Stimulated activated CD8-positive, alpha-beta memory T cell treated with anti-CD3 and anti-CD28 coated beads, Interleukin-7, amount 100 ng/mL, for 1 hour (primary cell): ENCODE measurements at places on chromosomes 1 and 21.

DNA sequence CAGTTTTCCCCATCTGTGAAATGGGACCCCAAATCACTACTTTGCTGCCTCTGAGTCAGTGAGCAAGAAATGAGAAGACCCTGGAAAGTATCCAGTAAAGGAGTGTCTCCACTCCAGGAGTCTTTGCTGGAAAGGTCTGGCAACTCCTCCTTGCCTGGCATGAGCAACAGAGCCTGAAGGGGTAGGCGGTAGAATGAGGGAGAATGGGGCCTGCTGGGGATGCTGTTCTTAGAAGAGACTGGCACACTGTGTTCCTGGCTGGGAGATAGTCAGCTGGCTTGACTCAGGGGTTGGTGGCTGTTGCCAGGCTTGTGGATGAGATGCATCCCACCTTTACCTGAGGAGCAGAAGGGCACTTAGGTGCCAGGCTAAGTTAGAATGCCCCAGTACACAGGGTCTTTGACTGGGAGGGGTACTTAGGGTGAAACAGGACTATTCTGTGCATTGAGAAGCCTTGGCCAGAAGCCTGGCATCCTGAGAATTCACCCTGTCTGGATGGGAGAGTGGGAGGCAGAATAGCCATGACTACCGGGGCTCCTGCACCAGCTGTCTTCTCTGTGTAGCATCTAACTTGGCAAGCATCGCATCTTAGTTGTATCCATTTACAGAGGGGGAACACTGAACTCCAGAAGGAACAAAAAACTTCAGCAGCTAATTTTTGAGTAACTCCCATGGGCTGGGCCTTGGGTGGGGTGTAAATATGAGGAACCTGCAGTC lies 2.5 kb downstream of the MFSD2A start:
- DNase-seq: no peak

DNA sequence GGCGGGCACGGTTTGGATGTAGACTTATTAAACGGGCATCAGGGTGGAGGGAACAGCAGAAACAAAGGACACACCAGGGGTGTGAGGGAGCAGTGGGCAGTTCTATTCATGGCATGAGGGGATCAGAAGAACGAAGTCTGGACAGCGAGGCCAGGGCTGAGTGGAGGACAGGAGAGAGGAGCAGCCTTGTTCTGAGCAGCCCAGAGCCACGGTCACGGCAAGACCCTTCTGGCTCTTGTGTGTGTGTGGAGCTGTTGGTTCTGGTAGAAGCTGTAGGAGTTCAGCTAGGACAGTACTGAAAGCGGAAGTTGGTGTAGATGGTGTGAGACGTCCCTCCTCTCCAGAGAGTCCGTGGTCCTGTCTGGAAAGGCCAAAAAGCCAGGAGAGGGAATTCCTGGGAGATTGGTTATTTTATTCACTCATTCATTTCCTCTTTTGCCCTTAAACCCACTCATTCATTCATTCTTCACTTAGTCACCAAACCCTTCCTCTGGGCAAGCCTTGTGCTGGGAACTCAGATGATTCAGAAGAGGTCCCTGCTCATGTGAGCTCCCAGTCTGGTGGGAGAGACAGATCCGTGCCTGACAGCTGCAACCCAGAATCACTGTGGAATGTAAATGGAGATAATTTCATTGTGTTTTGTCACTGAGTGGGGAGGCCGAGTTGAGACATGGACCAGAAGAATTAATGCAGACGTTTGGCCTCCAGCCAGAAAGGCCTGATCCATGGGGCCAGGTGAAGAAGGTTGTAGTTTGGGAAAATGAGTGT lies 4.1 kb upstream of the ACOT11 start:
- no peak for DNase-seq

DNA sequence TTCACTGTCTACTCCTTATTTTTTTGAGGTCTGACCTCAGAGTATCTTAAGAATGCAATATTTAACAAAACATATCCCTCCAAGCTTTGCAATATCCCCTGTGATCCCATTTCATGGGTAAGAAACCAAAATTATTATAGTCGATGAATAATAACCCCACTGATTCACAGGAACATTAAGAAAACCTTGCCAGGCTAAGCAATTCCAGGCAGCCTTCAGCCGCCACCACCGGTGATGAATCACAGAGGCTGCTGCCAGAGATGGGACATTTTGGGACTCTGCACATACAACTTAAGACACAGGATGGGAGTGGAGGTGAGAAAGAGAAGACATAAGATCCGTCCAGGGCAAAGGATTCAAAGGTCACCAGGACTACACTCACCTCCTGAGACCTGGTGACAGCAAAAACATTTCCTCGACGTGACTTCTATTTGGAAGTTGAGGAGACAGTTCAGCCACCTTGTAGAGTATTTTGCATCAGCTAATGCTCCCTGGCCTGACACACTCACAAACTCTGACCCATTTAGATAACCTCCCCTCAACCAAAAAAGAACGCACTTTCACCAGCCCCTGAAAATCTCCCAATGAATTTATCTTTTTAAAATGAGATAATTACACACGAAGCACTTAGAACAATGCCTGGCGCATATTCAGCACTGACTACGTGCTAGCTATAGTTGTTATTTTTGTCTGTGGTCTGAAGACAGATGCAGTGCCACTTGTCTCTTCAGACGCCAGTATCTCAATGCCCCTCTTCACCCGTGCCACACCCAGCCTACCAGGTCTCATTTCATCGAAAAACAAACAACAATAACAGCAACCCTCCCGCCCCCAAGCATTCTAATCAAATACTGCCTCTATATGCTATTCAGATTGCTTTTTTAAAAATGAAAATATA lies 17.8 kb upstream of the OVAAL start:
- no peak for DNase-seq

DNA sequence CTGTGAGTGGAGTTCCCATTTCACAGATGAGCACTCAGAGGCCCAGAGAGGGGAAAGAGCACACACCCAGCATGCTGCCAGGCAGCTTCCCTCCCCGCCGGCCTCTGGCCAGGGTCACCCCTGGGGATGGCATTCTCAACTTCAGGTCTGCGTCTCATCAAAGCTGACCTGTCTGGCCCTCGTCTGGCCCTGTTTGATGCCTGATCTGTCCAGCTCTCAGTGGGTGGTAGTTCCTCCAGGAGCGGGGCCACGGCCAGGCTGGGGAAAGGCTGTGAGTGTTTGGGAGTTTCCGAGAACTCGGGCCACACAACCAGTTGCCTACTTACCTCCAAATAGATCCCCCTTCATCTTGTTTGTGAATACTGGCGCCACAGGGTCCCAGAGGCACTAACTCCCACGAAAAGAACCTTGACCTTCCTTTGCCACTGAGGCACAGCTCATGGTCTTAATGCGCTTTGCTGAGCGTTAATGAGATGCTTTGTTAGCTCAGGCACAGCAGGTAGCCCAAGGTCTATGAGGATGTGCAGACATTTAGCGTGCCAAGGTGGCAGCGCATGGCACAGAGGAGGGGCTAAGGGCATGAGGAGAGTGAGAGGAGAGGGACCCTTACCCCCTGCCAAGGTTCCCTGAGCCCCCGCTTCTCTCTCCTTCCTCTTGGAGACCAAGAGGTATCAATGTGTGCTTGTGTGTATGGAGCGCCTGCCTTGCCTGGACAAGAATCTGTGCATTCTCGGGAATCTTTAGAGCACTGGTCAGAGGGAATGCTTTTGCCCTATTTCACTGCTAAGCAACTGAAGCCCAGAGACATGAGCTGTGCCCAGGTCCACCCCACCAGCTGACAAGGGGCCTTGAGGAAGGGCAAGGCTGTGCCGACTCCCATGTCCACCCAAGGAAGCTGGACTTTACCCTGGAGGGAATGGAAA lies 61.2 kb downstream of the DISP3 start:
- DNase-seq: no peak

DNA sequence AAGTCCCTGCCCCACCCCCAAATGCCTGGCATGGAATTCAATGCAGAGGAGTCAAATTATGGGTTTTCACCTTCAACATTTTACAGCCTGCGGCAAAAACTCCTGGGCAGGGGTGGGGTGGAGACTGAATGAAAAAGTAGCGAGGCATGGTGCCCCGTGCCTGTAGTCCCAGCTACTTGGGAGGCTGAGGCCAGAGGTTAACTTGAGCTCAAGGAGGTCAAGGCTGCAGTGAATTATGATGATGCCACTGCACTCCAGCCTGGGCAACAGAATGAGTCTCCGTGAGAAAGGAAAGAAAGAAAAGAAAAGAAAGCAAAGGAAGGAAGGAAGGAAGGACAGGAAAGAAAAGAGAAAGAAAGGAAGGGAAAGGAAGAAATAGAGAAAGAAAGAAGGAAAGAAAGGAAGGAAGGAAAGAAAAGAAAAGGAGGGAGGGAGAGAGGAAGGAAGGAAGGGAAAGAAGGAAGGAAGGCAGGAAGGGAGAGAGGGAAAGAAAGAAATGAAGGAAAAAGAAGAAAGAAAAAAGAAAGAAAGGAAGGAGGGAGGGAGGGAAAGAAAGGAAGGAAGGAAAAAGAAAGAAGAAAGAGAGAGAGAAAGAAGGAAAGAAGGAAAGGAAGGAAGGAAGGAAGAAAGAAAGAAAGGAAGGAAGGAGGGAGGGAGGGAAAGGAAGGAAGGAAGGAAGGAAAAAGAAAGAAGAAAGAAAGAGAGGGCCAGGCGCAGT lies 11.1 kb downstream of the LEMD1 start:
- no peak for DNase-seq

GRCh38 chr1:77015748-77016341 lies 148.6 kb downstream of the ST6GALNAC5 start:
- no peak for DNase-seq
